ENCODE measurements at places on chromosomes 16 and 17. TPM values are rescaled to one million over a fixed set of nuclear protein-coding genes. Genes with fewer than 3 reads are reported as not detected.

The RGS11 gene
- 0.04 TPM for total RNA-seq

The MRC2 gene
- total RNA-seq = 52.9 TPM

The SOX8 gene
- 0.87 TPM for total RNA-seq

The TRIM72 gene
- total RNA-seq = not detected

The DNAH17 gene
- total RNA-seq = 0.30 TPM

The PRAC1 gene
- not detected for total RNA-seq

The ZNF750 gene
- not detected for total RNA-seq

The ABCC6 gene
- total RNA-seq = 1.8 TPM

The HID1 gene
- total RNA-seq = 1.7 TPM

The C17orf78 gene
- total RNA-seq = not detected

The SCIMP gene
- not detected for total RNA-seq

The CX3CL1 gene
- total RNA-seq = 0.13 TPM

The RUNDC1 gene
- 13.0 TPM for total RNA-seq

The WNT9B gene
- not detected for total RNA-seq

The CDH15 gene
- total RNA-seq = not detected

The C1QTNF8 gene
- total RNA-seq = not detected

The OSGIN1 gene
- 1.9 TPM for total RNA-seq

The HS3ST3A1 gene
- total RNA-seq = 36.3 TPM

The DHX58 gene
- 7.0 TPM for total RNA-seq

The NME1 gene
- 398 TPM for total RNA-seq

The SCARF1 gene
- 0.19 TPM for total RNA-seq

The SLC5A10 gene
- total RNA-seq = not detected

The TEKT1 gene
- not detected for total RNA-seq

The ZG16B gene
- 0.45 TPM for total RNA-seq

The GPRC5C gene
- 0.74 TPM for total RNA-seq

The DECR2 gene
- total RNA-seq = 18.3 TPM

The ZNF23 gene
- total RNA-seq = 9.1 TPM

The TMEM220 gene
- not detected for total RNA-seq

The ZNHIT3 gene
- total RNA-seq = 34.1 TPM

The TBC1D3K gene
- not detected for total RNA-seq

The CTRB1 gene
- total RNA-seq = not detected

The LCAT gene
- total RNA-seq = 4.7 TPM

The VMO1 gene
- total RNA-seq = not detected

The SLFN12L gene
- 0.08 TPM for total RNA-seq

The TRPV3 gene
- total RNA-seq = not detected

The BEAN1 gene
- total RNA-seq = not detected

The PABPN1L gene
- total RNA-seq = not detected

The KRT36 gene
- total RNA-seq = not detected

The GGNBP2 gene
- 58.7 TPM for total RNA-seq

The XYLT1 gene
- 1.3 TPM for total RNA-seq

The RDM1 gene
- 4.3 TPM for total RNA-seq

The HS3ST6 gene
- total RNA-seq = not detected

The ATAD5 gene
- total RNA-seq = 8.6 TPM

The KRT39 gene
- not detected for total RNA-seq
